Progenitor cell of endocrine pancreas (in vitro differentiated cells): ENCODE measurements at places on chromosomes 1 and 21. TPM values are rescaled to one million over a fixed set of nuclear protein-coding genes. Genes with fewer than 3 reads are reported as not detected.

The RIMS3 gene
- 7.0 and 7.2 TPM in 2 replicates for total RNA-seq

GRCh38 chr1:218462587-218462986 lies 117.5 kb downstream of the TGFB2 start:
- peaks cover 10% of the 10 kb centered on the region for H3K4me1 ChIP-seq
- DNase-seq: no peak
- H3K27ac ChIP-seq: no peak overlapping the region
- no peak overlapping the region for H3K4me3 ChIP-seq

The UTS2 gene
- total RNA-seq: not detected in 2 replicates

DNA sequence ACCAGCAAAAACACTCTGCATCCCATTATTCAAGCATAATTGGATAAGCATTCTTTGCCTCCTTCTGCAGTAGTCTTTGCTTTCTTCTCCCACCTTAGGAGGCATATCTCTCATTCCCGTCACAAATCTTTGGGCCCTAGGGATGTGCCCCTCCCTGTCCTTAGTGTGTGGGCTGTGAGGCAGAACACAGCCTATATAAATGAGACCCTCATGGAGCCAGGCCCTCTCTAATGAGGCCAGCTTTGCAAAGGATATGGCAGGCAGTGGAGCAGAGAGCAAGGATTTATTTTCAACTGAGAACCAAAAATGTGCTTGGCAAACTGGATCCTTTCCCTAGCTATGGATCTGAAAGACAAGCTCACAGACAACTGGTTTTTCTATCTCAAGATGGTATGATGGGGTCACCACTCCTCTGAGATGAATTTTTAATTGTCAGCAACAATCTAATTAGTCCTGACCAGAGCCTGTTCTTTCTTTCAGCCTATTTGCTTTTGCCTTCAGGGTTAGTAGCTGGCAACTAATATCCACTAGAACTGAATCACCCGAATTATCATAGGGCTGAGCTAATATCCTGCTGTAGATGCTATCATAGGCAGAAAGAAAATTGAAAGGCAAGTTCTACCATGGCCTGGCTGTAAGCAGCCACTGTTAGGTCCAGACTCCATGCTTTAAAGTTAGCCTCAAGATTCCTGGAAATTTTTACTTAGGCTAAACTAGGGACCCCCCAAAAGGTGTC lies 134.2 kb downstream of the SYT2 start:
- H3K36me3 ChIP-seq: peaks cover 9% of the 10 kb centered on the region
- no peak for DNase-seq
- no peak overlapping the region for H3K27ac ChIP-seq
- H3K4me3 ChIP-seq: no peak overlapping the region

GRCh38 chr1:197924516-197925123 lies 7.4 kb downstream of the LHX9 start:
- H3K4me3 ChIP-seq: no peak overlapping the region
- DNase-seq: no peak
- H3K4me1 ChIP-seq: peaks cover 16% of the 10 kb centered on the region
- H3K27ac ChIP-seq: no peak overlapping the region
